Stomach (tissue), 19 donors: ENCODE measurements at places on chromosomes 6 and 20. TPM values are rescaled to one million over a fixed set of nuclear protein-coding genes. Genes with fewer than 3 reads are reported as not detected.
A peak's percentile ranks its signal among the peaks of the same experiment; 100 is the strongest.

- no peak for DNase-seq
- no peak overlapping the region for H3K4me3 ChIP-seq
- H3K4me1 ChIP-seq, result no peaks in the 10 kb centered on the region
- no peaks in the 10 kb centered on the region for H3K27me3 ChIP-seq
- no peaks in the 10 kb centered on the region for H3K36me3 ChIP-seq
- no peak overlapping the region for H3K27ac ChIP-seq
These were observed 161.5 kb upstream of the POU3F2 start for GRCh38 chr6:98672681-98673475.

DNA sequence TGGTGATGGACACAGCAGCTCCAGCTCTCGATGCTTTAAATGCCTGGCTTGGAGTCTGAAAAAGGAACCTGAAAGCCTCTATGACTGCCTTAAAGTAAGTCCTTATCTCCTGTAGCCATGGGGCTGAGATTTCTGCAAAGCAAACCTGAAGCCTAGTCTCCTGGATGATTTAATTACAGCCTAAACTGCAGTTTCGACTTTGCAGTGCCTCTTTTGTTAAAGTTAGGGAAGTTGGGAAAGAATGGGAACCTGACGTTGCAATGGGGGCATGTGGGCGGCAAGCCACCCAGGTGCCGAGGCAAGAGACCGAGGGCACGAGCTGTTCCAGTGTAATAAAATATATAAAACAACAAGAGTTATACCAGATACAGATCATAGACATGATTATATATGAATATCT lies 11.7 kb upstream of the TCFL5 start:
- H3K4me3 ChIP-seq, result no peak overlapping the region
- no peak for DNase-seq
- peaks cover 13% of the 10 kb centered on the region for H3K4me1 ChIP-seq

DNA sequence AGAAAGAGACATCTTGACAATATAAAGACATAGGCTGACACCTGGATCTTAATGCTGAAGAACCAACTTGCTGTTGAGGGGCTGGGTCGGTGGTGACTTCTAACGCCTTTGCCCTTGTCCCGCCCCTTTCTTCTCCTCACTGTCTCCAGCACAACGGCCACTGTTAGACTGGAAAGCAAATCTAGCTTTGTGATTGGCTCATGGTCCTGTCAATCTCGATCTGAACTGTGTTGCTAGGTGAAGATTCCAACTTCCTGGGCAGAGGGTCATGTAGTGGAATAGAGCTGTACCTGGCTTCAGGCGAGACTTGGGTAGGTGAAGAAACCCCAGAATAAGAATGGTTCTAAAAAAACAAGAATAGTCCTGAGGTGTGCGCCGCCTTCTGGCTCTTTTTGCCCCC lies at the start of gene PGK2:
PGK2 (minus strand) TSS at position 110 of the 400 bp plus-strand sequence; CDS start at position 12, 98 bp downstream.
- no peak within 1 kb of the TSS for H3K4me3 ChIP-seq
- no peak within 1 kb of the TSS for H3K27ac ChIP-seq
- H3K4me1 ChIP-seq, result no peaks in the 10 kb centered on the region

- no peaks in the 10 kb centered on the region for H3K4me1 ChIP-seq
- no peak overlapping the region for H3K27ac ChIP-seq
- H3K4me3 ChIP-seq, result no peak overlapping the region
- no peaks in the 10 kb centered on the region for H3K36me3 ChIP-seq
These were observed 48.4 kb upstream of the TOP1 start for GRCh38 chr20:40980106-40980827.

DNA sequence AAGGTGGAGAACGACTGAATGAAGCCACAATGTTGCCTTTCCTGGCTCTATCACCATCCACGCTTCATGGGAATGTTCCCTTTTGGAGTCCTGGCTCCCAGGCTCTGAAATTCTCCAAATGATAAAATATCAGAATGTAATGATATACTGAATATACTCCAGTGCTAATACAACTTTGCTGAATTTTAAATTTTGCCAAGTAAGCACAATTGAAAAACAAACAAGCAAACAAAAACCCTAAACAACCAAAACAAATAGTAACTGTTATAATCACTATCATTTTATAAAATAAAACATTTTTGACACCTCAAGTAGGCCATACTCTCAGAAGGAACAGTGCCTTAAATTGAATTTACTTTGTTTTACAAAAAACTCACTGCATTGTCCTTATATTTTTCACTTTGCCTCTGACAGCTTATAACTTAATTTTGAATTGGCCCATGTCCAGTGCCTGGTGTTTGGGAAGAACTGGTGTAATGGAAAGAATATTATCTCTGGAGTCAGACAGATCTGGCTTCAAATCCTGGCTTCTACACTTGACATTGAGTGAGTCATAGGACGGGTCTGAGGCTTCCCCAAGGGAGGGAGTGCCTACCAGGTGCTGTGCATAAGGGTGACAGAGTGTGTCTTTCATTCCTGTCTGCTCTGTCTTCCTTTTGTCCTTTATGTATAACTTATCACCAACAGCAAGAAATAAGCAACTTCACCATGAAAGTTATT lies 698.3 kb downstream of the EPM2A start:
- DNase-seq, result no peak
- no peak overlapping the region for H3K27ac ChIP-seq
- no peaks in the 10 kb centered on the region for H3K4me1 ChIP-seq
- no peaks in the 10 kb centered on the region for H3K27me3 ChIP-seq

DNA sequence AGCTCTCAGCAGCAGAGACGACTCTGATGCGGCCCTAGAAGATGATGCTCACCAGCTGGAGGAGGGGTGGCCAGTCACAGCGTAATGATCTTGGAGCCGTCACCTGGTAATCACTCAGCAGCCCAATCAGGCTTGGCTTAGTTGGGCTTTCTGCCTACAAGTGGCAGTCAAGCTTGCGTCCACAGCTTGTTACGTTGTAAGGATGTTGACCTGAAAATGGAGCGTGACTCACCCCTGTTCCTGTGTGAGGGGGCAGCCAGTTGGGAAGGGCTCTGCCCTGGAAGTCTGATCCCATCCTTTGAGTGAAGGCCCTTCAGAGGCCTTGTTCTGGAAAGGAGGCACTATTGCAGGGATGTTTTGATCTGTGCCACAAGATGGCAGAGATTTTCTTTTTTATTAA lies 49.8 kb downstream of the SPATA2 start:
- no peak overlapping the region for H3K4me3 ChIP-seq
- no peaks in the 10 kb centered on the region for H3K27me3 ChIP-seq
- H3K27ac ChIP-seq, result peak overlapping the region; percentile 27
- H3K36me3 ChIP-seq, result peaks cover 70% of the 10 kb centered on the region

Gene TRIM40
- not detected for total RNA-seq

Gene IRF4
- 6.4 TPM for total RNA-seq

Gene TCP11
- not detected for total RNA-seq
